PC-3 (cell line): ENCODE measurements at places on chromosomes 16 and 17.

- DNase-seq, result no peak
Measured at GRCh38 chr17:30229012-30229411, 6.5 kb downstream of the SLC6A4 start.

GRCh38 chr17:29645515-29646051 is 22.9 kb upstream of the CORO6 start:
- no peak for DNase-seq

DNA sequence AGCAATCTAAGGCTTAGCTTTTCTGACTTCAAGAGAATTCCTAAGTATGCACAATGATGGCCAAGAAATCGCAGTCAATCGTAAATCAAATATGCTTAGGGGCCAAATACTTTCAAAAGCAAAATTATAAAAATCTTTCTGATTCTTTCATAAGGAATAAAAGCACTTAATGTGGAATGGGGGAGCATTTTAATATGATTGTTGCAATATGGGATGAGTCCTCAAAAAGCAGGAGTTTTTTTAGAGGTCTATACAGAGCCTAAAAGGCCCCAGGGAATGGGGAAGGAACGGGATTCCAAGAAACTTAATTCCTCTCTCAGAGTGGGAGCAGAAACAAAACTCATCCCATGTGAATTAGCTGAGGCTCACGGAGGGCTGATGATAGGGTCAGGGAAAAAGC is 14.7 kb upstream of the SLC39A11 start:
- no peak for DNase-seq

DNA sequence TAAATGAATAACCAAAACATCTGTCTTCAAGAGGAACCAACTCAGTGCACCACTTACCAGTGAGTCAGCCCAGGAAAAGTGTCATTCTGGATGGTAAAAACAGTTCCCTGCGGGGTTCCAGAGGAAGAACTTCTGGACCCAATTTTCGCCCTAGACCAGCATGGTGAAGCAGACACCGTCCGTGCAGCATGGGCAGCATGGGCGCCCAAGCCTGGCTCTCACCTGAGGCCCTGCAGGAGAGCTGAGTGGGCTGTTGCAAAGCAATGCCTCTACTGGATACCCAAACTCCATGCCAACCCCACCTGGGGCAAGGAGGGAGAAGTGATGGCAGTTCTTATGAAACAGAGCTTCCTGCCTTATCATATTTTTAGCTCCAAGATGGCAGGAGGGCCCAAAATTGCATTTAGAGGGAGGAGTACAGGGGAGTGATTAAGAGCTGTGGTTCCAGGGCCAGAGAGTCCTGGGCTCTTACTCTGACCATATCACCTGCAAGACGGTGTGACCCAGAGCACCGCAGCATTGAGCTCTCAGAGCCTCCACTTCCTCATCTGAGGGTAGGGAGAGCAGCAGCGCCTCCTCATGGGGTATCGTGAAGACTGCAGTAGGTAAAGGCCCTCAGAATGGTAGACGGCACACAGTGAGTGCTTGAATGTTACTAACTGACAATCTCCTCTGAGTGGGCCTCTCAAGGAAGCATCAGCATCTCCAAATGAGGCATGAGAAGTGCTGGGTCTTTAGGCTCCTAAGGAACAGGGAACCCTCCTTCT is 16.6 kb upstream of the INPP5K start:
- DNase-seq, result peak; percentile 3

- DNase-seq, result peak; percentile 59
Measured at GRCh38 chr17:29909236-29910003, 20.6 kb downstream of the SSH2 start.

DNA sequence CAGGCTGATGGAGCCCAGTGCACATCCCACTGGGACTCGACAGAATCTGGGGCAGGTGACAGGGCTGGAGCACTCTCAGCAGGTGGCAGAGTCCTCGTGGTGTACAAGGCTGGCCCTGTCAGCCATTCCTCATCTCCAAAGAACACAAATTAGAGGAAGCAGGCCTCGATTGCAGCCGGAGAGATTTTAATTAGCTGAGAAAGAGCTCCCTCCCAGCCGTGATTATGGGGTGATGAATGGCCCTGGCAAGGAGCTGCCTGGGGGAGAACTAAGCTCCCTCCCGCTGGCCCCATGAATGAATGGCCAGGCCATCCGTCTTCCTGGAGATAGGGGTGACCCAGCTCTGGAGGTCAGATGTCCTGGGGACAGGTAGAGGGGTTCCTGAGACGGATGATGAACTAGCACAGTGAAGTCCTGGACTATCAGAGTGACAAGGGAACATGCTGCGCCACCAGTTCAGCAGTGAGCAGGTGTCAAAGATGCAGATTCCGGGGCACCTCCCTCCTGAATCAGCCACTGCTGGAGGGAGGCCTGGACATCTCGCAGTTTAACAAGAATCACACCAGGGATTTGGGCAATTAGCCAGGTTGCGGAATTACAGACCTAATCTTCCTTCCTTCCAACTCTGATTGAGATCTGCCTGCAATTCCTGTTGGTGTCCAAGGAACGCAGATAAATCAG is 35.5 kb downstream of the PIMREG start:
- no peak for DNase-seq

GRCh38 chr16:74073456-74073855 is 223.2 kb upstream of the PSMD7 start:
- no peak for DNase-seq

GRCh38 chr16:31167315-31167714 is 12.6 kb upstream of the FUS start:
- no peak for DNase-seq

- no peak for DNase-seq
Measured at GRCh38 chr17:57561072-57561861, 183.8 kb downstream of the CCDC182 start.

DNA sequence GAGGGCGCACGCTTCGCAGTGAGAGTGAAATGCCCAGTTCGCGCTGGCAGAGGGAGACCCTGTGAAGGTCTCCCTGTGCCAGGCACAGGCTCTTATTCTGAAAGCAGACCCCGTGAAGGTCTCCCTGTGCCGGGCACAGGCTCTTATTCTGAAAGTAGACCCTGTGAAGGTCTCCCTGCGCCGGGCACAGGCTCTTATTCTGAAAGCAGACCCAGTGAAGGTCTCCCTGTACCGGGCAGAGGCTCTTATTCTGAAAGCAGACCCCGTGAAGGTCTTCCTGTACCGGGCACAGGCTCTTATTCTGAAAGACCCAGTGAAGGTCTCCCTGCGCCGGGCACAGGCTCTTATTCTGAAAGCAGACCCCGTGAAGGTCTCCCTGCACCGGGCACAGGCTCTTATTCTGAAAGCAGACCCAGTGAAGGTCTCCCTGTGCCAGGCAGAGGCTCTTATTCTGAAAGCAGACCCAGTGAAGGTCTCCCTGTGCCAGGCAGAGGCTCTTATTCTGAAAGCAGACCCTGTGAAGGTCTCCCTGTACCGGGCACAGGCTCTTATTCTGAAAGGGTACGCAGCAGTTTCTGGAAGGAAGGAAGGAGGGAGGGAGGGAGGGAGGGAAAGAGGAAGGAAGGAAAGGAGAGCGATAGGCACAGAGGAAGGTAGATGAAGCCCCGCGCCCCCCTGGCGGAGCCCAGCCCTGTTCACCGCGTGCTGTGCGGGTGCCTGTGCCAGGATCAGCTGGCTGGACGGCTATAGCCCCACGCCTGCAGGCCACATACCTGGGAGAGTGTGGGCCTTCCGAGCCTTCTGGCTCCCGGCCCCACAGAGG is 55.3 kb downstream of the WDR45B start:
- peak; percentile 83 for DNase-seq

DNA sequence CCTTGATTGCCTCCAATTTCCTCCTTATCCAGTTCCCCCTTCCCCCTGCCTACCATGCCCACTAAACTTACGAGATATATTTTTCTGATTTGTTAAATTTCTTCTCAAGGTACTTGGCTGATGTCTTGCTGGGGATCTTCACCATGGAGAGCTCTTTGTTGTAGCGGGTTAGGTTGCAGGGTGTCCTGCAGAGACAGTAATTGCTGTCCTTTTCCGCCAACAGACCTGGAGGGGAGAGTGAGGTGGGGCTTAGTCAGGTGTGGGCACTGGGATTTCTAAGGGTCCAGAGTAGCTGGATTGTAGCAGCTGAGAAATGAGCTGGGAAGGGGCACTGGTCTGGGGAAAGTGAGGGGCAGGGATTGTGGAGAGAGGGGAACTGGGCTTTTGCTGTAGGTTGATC is 32.1 kb downstream of the SPACA3 start:
- no peak for DNase-seq

GRCh38 chr16:48556913-48557351 is 53.0 kb downstream of the N4BP1 start:
- peak; percentile 67 for DNase-seq

GRCh38 chr16:67027046-67027445 is 1.9 kb upstream of the CBFB start:
- no peak for DNase-seq

DNA sequence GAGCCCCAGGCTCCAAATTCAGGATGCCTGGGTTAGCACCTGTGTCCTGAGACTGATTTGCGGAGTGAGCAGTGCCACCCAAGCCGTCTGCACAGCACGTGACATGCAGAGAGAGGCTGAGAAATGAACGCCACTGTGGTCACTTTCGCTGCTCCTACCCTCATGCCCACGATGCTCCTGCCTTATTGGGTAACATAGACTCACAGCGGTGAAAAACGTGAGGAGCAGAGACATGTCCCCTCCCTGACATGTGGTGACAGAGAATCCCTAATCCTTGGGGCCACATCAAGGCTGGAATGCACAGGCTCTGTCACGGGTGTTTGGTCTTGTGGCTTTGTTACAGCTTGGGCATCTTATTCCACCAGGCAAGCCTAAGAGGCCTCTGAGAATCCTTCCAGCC is 52.1 kb upstream of the CACNG5 start:
- no peak for DNase-seq

GRCh38 chr16:50457423-50457822 is 88.6 kb upstream of the BRD7 start:
- DNase-seq, result peak; percentile 31

GRCh38 chr17:973053-973452 is 6.5 kb downstream of the NXN start:
- peak; percentile 82 for DNase-seq

- no peak for DNase-seq
Measured at GRCh38 chr16:23847948-23848347, 12.2 kb downstream of the PRKCB start.

- DNase-seq, result no peak
Measured at GRCh38 chr17:2483084-2483483, 28.6 kb downstream of the METTL16 start.

- peak; percentile 64 for DNase-seq
Measured at GRCh38 chr17:73474370-73474988, 162.7 kb upstream of the CDC42EP4 start.

DNA sequence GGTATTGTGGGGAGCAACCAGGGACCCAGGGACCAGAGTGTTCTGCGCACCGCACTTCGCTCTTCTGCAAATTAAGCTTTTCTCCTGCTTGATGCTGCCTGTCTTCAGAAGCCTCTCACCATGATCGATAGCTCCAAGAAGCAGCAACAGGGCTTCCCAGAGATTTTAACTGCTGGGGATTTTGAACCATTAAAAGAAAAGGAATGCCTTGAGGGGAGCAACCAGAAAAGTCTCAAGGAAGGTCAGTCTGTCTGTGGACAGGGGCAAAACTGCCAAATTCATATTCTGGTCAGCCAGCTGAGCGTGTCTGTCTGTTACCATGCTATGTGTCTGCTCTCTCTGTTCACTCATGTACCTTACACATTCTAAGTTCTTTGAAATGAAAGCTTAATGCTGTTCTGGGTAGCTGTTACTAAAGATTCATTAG is 115.7 kb downstream of the MRTFB start:
- no peak for DNase-seq

GRCh38 chr16:8511464-8511863 is 78.8 kb downstream of the TMEM114 start:
- no peak for DNase-seq

DNA sequence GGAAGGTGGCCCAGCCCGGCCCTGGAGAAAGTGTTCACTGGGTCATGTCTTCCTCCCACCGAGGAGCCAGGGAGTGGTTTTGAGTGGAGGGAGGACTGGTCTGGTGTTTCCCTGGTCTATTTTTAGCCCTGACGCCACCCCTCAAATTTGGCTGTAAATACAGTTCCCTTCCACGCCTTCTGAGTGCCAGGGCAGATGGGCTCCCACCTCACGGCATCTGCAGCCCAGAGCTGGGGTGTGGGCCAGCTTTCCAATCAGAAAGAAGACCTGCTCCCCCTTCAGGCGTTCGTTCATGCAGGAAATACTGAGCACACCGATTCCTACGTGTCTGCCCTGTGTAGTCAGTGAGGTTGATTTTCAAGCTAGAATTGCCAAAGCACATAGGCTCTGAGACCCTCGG is 53.7 kb downstream of the SNX20 start:
- no peak for DNase-seq

DNA sequence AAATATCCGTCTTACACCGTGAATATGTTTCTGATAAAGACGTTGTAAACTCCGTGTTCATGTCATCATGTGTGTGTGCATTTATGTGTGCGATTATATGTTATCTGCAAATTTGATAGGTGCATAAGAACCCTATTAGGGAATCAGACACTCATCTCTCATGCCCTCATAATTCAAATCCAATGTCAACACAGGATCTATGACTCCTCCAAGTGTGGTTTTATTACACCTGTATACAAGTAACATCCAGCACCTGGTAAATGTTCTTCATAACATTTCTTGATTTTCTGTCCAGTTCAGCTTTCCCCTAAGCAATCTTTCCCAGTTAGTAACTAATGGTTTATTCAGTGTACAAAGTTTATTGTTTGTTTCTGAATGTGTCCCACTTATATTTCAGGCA is 681.9 kb downstream of the CDH11 start:
- peak; percentile 60 for DNase-seq

GRCh38 chr16:65782611-65783600 is 583.6 kb upstream of the CDH5 start:
- peak; percentile 48 for DNase-seq

GRCh38 chr17:70251706-70252105 is 82.4 kb downstream of the KCNJ2 start:
- DNase-seq, result no peak

DNA sequence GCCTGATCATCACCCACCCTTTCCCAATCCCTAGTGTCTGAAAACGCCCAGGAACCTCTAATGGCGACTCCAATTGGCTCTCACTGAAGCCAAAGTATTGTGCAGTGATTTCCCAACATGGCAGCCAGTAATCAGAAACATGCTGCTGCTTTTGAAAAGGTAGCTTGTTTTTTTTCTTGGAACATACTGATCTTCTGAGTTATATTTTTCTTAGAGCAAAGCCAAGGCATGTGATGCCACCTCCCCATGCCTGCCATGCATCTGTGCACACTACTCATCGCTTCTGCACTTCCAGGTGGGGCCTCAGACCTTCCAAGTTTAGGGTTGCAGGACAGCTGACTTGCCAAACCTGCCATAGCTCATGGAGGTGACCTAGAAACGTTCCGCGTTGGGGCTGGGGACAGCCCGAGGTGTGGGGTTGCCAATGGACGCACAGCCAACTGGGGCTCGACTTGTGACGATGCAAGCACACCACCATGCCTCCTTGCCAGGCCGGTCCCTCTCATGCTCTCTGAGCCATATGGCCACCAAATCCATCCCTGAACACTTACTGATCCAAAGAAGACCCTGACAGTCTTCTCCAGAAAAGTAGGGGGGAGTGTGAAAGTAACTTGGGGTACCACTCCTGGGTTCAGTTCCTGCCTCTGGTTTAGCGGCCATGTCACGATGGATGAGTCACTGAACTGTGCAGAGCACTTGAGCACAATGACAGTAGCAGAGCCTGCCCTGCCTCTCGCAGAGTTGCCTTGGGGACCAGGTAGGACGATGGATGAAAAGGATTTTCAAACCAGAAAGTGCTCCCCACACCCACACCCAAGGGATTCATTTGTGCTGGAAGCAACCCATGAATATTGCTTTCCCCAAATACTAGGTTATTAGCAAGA is 155.7 kb downstream of the CCDC182 start:
- DNase-seq, result no peak
